HL-60 (cell line): ENCODE measurements at places on chromosomes 12 and 14.

- DNase-seq: no peak
These were observed 14.0 kb downstream of the ULK1 start for GRCh38 chr12:131908092-131909080.

- no peak for DNase-seq
These were observed 164.4 kb downstream of the TSPAN9 start for GRCh38 chr12:3241621-3242020.

GRCh38 chr14:93056840-93057585, 58.7 kb downstream of the ITPK1 start:
- no peak for DNase-seq

DNA sequence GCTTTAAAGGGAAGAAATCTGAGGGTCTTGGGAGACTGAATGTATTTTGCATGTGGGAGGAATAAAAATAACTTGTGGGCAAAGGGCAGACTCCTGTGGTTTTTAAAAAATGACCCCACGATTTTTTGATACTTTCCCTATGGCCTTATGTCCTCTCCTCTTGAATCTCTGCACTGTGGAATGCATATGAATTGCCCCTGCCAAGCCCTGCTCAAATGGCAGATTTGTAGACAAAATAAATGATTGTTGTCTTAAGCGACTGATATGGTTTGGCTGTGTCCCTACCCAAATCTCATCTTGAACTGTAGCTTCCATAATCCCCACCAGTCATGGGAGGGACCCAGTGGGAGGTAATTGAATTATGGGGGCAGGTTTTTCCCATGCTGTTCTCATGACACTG, 223.8 kb downstream of the DACT1 start:
- DNase-seq: no peak

DNA sequence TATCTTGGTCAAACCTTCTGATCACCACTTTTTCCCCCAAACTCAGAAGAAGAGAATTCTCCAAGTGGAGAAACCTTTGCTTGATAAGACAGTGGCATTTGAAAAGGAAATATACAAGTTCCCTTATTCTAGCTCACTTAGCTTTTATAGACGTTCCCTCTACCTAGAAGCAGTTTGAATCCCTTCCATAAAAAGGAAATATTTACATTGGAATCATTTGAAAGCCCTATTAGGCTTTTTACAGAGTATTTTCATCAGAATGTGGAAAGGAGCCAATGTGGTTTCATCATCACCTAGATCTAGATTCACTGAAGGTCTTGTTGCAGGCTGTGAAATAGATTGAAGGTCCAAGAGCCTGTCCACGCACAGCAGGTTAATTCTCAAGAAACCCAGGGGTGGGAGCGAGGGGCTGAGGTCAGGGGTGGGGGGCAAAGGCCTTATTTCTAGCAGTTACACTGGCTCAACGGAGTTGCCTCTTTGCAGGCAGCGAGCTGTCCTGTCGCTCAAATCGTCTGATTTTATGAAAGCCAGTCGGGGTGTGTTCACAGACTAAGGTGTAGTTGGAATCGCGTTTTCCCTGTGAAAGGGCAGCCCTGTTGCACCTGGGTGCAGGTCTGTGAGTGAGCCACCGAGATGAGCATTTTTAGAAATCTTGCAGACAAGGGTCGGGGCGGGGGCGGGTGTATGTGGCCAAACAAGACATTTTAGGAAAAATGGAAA, 45.6 kb downstream of the AACS start:
- no peak for DNase-seq

DNA sequence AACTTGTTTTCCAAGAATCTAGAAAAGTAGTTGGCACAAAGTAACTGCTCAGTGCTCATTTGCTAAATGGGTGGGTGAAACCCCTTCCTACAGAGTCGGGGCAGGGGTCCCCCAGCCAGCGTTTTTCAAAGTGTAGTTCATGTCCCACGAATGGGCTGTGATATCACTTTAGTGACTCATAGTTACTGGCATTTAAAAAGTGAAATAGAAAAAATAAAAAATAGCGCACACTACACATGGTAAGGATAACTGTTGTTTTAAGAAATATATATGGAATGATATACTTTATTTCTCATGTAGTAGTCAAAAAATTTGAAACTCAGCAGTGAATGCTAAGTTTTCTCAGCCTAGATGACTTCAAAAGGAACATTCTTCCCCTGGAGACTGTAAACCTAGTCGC, 250.4 kb downstream of the CHST11 start:
- no peak for DNase-seq

DNA sequence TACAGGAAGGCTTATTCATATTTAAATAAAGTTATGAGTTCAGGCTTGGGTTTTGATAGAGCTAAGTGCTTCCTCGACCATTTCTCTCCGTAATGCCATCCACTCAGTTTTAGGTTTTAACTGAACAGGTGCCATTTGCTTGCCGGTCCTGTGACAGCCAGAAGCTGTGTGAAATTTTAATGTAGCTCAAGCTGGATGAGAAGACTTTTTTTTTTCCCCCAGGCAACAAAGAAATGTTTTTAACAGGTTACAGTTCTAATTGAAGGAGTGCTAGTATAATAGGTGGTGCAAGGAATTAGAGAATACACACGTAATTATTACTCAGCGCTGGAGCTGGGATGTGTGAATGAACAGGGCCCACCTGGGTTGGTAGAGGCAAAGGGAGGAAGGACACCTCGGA, 502.3 kb downstream of the AACS start:
- DNase-seq: no peak

DNA sequence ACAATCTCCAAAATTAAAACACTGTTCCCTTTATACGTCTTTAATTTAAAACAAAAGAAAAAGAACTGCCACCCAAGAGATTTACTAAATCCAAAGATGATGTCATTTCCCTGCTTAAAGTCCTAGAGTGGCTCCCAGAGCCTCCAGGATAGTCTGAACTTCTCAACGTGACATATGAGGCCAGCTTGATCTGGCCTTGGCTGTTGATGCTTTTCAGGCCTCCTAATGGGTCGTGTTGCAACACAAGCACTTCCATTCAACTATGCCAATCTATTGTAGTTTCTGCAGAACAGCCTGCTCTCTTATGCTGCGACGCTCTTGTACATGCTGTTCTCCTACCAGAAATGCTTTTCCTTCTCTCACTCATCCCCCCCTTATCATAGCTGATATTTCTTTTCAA, 35.7 kb downstream of the LGR5 start:
- no peak for DNase-seq

- no peak for DNase-seq
These were observed 59.1 kb downstream of the CCDC60 start for GRCh38 chr12:119393677-119394076.

GRCh38 chr12:26226122-26226521, 30.7 kb downstream of the SSPN start:
- DNase-seq: no peak

GRCh38 chr14:32514236-32514635, 185.1 kb downstream of the AKAP6 start:
- no peak for DNase-seq

DNA sequence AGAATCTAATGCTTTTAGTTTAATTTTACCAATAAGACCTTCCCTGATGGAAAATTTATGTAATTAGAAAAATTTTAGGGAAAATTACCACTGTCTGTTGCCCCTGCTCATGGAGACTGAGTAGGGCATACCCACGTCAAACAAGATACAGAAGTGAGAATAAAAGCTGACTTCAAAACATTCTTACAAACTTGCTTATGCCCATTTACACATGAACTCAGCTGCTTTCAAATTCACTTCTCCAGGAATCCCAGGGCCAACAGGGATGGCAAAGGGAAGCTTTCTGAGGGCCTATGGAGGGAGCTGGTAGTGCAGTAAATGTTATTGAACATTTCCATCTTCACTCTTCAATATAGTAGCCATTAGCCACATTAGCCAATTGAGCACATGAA, 4.8 kb upstream of the NINJ2 start:
- no peak for DNase-seq

DNA sequence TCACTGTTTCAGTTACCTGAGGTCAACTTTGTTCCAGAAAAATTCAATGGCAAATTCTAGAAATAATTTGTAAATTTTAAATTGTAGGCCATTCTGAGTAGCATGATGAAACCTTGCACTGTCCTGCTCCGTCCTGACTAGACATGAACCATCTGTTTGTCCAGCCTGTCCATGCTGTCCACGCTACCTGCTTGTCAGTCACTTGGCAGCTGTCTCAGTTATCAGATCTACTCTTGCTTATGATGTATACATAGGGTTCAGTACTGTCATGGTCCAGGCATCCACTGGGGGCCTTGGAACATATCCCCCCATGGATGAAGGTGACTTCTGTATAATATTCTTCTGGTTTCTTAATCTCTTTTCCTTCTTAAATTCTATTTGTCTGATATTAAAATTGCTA, 14.1 kb upstream of the EVL start:
- DNase-seq: no peak

DNA sequence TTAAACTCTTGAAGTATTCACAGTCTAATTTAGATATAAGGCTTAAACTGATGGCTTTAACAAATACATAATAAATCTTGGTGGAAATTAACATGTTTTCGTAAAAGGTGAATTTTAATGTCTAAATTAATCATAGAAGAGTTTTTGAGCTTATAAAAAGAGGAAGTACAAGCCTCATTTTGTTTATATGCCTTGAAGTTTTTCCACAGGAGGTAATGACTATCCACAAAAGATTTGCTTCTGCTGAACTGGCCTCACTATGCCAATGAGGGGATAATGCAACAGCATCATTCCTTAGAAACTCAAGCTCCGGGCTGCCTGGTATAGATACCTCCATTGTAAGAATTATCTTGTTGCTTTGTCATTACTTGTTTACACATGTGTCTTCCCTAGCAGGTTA, 175.6 kb downstream of the DUSP6 start:
- DNase-seq: no peak

GRCh38 chr14:102608064-102608446, 15.6 kb downstream of the RCOR1 start:
- DNase-seq: no peak

DNA sequence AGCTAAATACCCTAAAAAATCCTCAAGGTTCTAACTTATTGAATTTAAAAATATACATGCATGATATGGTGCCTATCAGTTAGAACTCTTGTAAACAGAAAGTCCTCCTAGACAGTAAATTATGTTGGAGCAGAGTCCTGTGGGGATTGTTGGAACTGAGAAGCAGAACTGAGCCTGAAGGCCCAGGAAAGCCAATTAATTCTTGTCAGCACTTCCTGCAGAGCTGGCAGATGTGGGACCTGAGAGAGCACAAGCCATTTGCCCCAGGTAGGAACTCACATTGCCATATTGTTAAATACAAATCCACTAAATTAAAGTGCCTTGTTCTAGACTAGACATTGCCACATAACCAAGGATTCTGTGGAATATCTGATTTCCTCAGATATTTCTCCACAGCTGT, 117.1 kb downstream of the RTN1 start:
- DNase-seq: no peak

GRCh38 chr12:122126713-122127597, 47.1 kb downstream of the IL31 start:
- no peak for DNase-seq

DNA sequence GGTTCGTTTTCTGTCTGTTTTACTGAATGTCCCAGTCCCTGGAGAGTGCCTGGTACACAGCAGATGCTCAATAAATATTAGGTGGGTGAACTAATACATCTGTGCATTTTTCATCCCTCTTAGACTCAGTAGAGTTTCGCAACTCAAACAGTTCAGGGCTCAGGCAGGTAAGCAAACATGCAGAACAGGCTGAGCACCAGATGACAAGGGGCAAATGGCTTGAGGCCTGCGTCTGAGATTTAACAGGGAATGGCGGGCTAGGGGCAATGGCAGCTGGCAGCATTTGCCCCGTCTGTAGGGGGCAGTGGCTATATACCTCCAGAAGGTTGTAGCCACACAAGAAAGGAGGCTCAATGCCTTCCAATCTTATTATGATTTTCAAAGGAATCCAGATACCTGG, 8.6 kb upstream of the RAN start:
- DNase-seq: no peak

DNA sequence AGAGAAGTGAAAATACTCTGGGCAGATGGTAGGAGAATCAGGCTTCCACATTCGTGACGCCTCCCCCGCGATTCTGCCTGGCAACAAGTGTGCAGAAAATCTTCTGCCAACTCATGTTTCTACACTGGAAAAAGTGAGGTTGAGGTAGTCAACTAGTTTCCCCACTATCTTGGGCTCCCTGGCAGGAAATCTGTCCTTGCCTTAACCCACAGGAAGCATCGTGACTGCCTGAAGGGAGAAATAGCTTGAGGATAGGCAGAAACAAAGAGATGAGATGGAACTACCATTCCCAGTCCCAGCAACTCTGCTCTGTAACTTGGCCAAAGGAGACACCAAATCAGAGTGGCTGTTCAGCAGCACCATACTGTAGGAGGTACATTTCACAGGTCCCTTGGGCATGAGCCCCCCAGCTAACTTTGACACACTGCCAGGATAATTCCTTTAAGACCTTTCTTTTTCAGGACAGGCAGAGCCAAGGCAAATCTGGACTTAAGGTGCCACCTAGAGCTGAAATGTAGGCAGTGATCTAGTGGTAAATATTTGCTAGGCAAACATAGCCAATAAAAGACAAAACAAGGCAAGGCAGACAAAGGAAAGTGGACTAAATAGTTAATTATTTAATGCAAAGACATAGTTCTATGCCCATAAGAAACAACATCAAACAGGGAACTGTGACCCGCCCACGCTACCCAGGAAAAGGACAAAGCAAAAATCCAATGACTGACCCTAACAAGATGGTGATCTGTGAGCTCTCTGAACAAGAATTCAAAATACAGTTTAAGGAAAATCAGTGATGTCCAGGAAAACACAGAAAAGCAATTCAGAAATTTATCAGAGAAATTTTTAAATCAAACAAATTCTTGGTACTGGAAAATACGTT, 205.1 kb downstream of the PTPRO start:
- DNase-seq: no peak

DNA sequence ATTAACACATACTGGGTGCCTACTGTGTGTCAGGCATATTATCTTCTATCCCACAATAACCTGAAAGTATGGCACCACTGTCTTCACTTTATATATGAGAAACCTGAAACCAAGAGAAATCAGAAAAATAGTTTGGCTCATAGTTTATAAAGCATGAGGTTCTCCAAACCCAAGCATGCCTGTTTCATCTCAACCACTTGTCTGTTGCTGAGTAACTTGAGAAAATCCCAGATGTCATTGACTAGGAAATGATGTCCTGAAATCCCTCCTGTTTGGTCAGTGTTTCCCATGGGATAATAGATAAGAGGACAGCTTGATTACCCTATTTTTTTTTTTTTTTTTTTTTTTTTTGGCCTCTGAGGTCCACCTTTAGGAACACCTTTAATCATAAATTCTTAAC, 2.6 kb upstream of the IFNG-AS1 start:
- DNase-seq: no peak

DNA sequence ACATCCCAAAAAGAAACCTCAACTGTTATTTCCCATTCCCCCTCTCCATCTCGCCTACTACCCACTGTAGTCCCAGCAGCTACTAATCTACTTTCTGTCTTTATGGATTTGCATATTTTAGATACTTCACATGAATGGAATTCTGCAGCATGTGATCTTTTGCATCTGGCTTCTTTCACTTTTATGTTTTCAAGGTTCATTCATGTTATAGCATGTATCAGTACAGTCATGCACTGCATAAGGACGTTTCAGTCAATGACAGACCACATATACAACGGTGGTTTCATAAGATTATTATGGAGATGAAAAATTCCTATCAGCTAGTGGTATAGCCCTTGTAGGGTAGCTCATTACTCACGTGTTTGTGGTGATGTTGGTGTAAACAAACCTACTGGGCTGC, 24.5 kb downstream of the PCNX4 start:
- DNase-seq: no peak
